ENCODE measurements at places on chromosomes 16 and 17.

DNA sequence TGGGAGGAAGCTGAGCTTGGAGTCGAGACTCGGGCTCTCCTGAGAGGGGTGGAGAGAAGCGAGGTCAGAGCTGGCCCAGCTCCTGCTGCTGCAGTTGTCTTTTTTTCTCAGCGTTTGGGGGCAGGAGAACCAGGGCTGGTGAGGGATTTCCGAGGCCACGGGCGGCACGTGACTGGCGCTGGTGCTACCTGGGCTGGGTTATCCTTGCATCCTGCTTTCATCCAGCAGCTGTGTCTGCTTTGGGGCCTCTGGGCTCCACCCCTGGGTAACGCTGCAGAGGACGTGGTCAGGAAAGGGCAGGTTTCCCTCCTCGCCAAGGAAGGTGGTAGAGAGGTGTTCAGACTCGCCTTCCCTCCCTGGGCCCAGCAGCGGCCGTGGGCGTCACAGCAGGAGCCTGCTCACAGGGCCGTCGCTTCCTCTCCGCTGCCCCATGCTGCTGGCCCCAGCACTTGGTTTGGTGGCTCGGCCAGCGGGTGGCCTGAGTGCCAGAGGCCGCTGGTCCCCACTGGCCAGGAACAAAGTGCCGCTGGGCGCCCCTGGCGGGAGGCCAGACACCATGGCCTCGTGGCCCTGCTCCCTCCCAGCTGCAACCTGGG, 22.5 kb downstream of the GSE1 start:
- DNase-seq = no peak

- no peak for DNase-seq
Observed at GRCh38 chr16:57959804-57960203, 11.1 kb downstream of the CNGB1 start.

DNA sequence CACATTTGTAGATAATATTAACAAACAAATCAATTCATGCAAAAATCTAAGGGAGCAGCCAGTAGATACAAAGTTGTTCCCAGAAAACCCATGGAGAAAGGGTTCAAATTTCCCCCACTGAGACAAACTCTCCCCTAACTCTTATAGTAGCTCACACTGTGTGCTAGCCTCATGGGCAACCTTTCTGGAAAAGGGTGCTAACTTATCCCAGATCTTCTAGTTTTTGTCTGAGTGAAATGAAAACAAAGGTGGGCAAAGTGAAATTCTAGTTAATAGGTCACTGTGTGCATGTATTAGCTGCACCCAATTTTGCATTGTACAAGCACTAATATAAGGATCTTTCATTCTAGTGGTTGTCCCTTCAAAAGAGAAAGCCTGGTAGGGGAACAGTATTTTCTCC, 9.9 kb upstream of the USP32 start:
- no peak for DNase-seq

DNA sequence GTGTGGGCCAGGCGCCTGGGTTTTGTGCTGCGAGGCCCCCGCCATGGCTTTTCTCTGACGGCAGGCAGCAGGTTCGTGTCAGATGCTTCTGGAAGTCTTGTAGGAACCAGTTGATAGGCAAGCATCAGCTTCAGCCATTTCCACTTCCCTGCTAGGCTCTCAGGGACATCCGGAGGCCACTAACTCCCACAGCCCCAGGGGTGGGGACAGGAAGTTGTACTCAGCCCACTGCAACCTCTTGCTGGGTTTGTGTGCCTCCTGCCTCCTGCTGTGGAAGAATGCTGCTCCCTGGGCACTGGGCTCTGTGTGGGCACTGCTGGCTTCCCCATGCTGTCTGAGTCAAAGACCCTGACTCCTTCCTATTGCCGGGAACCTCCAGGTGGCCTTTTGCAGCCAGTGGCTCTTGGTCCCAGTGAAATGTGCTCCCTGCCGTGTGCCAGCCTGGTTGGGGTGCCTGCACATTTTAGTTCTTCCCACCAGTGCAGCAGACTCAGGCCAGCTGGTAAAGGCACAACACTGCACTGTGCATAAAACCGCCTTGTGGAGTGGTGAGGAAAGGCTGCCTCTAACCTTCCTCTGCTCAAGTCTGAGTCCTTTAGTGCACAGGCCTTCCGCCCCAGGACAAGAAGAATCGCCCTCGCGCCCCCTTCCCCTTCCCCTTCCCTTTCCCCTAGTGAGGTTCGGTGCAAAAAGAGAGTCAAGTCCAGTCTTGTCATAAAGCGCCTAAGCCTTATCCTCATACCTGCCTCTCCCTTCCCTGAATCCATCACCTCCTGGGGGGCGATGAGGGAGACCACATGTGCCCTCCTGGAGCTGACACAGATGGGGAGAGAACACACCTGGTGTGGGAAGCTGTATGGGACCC, 16.6 kb downstream of the LDHD start:
- DNase-seq = no peak

- no peak for DNase-seq
Observed at GRCh38 chr17:20968913-20969616, 73.7 kb downstream of the USP22 start.

DNA sequence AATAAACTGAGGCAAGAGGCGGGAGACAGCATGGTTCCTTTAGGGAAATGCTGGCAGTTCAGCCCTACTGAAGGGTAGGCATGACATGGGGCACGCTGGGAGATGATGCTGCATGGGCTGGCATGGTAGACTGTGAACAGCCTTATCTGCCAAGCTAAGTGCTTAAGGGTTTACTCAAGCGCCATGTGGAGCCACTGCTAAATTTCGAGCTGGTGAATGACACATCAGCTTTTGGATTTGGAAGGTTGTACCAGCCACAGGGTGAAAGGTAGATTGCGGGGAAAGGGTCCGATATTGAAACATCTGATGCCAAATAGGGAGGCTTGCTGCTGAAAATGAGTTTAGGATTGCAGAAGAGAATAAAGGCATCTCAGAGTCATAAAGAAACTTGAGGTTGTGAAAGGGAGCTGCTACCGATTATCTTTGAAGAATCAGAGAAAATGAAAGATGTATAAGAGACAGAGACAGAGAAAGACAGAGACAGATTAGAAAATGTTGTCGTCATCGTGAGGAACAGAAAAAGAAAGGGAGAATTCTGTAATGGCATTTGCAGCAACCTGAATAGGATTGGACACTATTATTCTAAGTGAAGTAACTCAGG, 16.3 kb downstream of the PIK3R5 start:
- no peak for DNase-seq

GRCh38 chr16:23416816-23417215, 36.2 kb downstream of the COG7 start:
- no peak for DNase-seq

- DNase-seq = no peak
Observed at GRCh38 chr16:193441-193840, 13.2 kb downstream of the HBQ1 start.

- DNase-seq = no peak
Observed at GRCh38 chr17:2903193-2903974, 107.1 kb downstream of the RAP1GAP2 start.

- DNase-seq = no peak
Observed at GRCh38 chr17:50624321-50624934, 10.3 kb upstream of the ABCC3 start.

GRCh38 chr16:85205747-85206471, 93.6 kb upstream of the CIBAR2 start:
- DNase-seq = no peak

DNA sequence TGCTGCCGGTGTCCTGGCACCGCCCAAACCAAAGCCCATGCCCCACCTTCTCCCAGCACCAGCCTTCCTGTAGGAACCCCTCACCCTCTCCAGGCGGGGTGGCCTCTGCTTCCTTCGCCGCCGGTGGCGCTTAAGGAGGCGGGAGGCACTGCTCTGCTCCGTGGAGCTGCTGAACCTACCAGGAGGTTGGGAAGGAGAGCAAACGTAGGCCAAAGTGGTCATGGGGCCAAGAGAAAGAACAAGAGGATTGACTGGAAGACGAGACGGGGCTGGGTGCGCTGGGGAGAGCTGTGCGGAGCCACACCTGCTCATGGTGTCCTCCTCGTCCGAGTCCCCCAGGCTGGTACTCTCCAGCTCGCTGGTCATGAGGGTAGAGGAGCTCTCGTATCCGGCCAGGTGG, 4.8 kb downstream of the DVL2 start:
- no peak for DNase-seq

Measured in NCI-H524 treated with DMSO at 0.1 percent for 48 hours (cell line).